ENCODE measurements at places on chromosomes 4 and X.

GRCh38 chr4:6331018-6331417 lies 61.4 kb downstream of the WFS1 start:
- DNase-seq: no peak

DNA sequence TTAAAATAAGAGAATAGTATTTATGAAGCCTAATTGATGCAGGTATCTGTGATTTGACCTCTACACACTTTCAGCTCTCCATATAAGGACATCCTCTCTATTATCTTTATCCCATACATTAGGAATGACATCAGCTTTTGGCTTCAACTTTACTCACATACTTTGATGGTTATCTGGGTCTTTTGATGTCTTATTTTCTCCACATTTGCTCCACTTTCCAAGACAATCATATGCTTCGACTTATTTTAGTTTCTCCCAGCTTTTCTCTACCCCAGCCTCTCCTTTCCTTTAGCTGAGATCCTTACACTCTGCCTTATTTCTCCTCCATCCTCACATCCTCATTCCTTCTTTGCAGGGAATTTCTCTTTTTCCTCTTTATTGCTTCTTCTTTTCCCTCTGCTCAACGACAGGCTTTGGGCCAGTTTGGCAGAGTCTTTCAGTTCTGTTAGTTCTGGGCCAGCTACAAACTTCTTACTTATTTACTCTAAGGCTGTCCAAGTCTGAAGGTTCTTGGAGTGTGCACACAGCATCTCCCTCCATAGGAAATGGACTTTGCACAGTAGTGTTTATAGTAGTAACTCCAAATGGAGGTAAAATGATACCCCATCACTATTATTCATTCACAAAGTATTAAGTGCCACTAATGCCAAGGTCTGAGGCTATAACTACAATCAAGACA lies 50.5 kb downstream of the SLC4A4 start:
- peak; percentile 64 for DNase-seq

DNA sequence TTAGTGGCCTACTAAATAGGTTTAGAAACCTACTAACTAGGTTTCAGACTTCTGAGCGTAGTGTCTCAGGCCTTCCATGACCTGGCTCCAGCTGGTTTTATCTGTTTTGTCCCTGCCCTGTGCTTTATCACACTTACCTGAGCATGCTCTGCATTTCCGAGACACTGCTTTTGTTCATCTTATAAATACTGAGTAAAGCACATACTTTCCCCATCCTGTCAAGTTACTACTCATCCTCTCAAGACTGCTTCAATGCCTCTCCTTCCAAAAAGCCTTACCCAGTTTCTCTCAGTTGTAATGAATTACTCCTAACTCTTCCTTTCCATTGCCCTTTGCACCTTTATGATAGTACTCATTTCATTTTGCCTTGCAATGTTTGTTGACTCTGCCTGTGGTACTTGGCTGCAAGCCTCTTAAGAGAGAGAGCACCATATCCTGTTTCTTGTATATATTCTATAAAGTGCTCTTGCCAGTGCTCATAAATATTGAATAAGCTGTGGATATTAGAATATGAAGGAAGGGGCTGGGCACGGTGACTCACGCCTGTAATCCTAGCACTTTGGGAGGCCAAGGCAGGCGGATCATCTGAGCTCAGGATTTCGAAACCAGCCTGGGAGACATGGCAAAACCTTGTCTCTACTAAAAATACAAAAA lies 34.4 kb downstream of the SLAIN2 start:
- peak; percentile 83 for DNase-seq

DNA sequence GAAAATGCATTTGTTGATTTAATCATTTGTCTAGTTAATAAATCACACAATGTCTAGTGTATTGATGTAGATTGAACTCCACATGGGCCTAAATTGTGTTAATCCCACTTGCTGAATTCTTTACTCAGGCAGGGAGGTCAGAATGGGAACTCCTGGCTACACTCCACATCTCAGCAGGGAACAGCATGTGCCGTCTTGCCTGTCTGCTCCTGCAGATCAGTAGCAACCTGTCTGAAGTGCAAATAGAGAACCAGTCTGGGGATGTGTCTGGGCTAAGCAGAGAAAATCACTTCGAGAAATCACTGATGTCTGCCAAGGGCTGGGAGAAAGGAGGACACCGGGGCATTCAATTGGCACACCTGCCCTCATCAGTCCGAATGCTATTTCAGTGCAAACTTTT lies 16.5 kb upstream of the MXRA5 start:
- DNase-seq: no peak

DNA sequence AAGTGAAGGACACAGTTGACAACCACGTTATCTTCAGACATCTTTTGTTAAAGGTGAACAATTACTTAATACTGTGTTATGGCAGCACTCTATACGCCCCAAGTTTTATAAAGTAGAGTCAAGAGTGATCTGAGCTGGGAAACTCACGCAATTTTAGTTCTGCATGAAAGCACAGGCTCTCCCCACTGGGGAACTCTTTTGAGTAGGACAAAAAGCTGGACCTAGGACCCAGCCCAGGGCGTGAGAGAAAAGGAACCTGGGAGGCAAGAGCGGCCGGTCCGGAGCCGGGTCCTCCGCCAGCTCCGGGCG lies 152.6 kb upstream of the SLC4A4 start:
- no peak for DNase-seq

GRCh38 chr4:138407329-138407728 lies 165.2 kb upstream of the SLC7A11 start:
- no peak for DNase-seq

DNA sequence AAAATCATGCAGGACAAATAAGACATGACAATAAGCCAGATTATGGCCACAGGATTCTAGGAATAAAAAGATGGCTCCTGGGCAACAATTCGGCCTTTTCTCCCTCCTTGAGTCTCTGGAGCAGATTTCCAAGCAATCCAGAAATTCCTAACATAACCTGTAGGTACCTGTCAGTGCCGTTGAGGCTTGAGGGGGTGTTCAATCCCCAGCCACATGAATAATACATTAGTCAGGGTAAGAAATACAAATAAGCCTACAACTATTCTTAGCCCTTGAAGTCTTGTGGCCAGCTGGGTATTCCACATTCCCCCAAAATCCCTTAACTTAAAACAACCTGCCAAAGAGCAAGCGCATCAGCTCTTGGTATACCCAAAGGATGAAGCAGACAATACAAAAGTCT lies 9.7 kb downstream of the CXorf38 start:
- no peak for DNase-seq

DNA sequence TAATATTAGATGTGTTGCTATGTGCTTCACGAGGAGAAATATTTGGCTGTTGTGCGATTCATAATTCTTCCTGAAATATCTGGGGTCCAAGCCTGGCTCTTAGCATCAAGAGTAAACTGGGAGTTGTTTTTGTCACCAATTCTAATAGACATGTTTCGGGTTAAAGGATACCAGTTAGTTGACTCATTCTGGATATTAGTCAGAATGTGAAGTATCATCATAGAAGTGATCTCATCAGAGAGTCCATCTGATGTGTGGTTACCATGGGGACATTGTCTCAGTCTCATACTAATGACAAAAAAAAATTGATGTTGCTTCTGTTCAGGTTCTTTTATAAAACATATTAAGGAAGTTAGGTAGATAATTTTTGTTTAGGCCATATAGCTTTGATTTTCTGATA lies 57.2 kb upstream of the MTMR1 start:
- peak; percentile 68 for DNase-seq

DNA sequence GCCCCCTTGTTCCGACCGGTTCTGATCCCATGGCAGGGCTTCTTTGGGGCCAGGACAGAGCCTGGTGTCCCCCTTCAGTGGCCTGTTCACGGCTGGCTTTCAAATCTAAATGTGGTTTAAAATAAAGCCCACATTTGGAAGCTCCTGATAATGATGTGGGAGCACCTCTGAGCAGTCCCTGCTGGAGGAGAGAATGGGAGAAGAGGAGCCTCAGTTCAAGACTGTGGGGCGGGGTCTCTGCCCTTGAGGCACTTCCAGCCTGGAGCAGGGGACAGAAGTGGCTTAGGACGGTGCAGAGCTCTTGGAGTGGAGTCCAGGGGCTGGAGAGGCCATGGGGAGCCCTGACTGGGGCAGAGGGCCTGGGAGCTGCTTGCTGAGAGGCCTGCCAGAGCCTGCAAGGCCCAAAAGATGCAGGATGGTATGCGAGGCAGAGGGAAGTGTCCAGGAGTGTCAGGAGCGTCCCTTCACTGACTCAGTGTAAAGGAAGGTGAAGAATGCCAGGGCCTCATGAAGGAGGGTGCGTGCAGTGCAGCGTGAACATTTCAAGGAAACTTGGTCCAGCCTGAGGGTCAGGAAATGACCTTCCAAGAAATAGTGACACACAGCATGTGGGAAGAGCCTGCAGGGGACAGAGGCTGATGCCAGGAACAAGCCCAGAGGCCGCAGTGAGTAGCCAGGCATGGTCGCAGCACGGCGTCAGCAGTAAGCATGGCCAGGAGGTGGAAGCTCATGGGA lies 21.1 kb upstream of the TADA2B start:
- peak; percentile 61 for DNase-seq

- DNase-seq: peak; percentile 7
These were observed 216.4 kb upstream of the RASGEF1B start for GRCh38 chr4:81688085-81688484.

GRCh38 chr4:88582493-88582892 lies 9.8 kb upstream of the HERC3 start:
- no peak for DNase-seq

DNA sequence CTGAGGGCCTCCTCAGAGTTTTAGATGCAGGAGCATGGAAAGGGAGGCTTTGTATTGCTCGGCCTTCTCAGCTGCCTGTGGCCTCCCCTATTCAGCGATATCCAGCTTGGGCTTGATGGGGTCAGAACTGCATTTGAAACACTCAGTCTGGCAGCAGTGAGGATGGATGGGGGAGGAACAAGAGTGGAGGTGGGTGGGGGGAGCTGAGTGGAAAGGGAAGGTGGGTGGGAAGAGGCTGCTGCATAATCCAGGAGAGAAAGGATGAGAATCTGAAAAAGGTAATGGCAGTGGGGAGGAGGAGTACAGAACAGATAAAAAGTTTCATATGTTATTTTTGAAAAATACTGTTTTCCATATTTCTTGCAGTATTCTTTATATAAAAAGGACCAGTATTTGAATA lies 202.7 kb downstream of the SLC4A4 start:
- DNase-seq: no peak

GRCh38 chr4:177427192-177427591 lies 15.0 kb downstream of the AGA start:
- DNase-seq: peak; percentile 79

DNA sequence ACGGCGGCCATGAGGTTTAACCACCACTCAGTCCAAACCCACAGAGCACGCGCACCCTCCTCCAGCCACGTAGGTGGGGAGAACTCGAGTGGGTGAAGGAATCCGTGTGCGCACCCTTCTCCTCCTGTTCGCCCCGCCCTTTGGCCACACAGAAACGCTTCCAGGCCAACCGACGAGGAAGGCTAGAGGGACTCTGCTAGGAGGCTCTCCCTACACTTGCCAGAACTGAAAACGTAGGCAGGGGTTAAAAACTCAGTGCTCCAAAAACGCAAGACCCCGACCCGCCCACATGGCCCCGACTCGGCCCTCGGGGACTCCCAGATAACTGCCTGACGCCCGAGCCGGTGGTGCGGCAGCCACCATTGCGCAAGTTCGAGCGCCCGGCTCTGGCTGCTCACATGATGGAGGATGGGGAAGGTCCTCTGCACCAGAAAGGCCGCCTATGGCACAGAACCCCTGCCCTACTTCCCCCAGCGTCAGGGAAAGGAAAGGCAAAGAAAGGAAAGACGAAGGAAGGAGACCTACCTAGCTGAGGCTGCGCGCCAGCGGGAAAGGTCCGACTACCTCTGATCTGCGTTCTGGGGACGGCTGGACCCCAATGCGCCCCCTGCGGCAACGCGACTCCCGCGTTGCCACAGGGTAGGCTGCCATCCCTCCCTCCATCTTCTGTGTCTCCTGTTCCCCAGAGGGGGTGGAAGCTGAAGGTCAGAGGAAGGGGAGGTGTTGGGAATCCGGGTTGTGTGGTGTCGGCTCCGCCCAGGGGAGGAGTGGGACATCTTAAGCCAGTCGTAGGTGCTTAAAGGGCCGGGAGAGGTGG lies 201.9 kb upstream of the AGTR2 start:
- peak; percentile 9 for DNase-seq

DNA sequence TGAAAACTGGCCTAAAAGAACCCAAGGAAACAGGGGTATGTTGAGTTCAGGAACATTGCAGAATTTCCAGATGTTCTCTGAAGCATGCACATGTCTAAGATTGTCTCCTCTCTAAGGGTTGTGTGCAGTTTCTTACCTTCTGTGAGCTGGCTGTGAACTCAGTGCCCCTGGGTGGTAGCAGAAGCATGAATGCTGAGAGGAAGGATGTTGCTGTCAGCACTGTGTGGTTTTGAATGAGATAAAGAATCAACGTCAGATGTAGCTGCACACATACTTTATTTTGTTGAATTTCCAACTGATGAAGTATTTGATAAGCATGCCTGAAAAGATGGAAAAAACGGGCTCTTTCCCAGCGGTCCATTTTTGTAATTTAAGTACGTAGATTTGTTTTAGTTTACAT lies 23.8 kb upstream of the CD38 start:
- DNase-seq: peak; percentile 33

- DNase-seq: no peak
These were observed 550.9 kb upstream of the NDST4 start for GRCh38 chr4:115664285-115664684.

DNA sequence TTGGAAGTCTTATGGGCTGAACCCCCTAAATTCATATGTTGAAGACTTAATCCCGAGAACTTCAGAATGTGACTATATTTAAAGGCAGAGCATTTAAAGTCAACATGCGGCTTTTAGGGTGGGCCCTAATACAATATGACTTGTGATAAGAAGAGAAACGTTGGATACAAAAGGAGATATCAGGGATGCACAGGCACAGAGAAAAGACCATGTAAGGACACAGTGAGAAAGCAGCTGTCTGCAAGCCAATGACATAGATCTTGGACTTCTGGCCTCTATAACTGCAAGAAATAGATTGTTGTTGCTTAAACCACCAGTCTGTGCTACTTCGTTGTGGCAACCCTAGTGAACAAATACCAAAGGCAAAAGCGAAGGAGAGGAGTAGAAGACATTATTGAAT lies 42.2 kb downstream of the GABRG1 start:
- no peak for DNase-seq

DNA sequence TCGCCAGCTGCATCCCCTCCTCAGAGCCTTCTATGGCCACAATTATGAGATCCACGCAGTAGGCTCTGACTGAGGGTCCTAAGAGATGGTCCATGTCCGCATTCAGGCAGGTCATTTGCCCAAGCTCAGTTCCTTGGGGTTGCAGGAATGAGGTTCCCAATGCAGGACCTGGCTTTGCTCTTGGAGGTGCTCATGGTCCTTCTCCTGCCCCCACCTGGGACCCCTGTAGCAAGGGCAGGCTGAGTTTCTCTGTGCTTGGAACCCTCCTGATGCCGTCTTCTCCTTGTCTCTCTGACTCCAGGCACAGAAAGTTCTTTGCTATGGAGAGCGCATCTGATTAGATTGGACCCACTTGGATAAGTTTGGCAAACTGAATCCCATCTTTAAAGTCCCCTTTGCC lies 16.5 kb upstream of the SHOX start:
- DNase-seq: no peak

DNA sequence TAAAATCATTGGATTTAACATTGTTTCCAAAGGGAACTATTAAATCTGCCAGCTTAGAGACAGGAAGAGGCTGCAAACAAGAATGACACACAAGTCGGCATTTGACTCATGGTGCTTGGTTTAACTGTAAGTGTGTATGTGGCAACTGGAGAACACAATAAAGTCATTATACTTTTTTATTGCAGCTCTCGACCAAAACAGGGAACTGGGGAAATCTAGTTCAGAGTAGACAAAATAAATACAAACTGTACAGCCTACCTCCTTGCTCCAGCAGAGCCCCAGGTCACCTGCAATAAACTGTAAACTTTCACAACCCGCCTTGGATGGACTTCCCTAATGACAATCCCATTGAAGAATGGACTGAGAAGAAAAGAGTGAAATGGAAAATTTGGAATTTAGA lies 24.0 kb downstream of the NPY5R start:
- DNase-seq: no peak

- DNase-seq: peak; percentile 12
These were observed 34.4 kb downstream of the HPF1 start for GRCh38 chr4:169723207-169723965.

Measured in fibroblast of skin of abdomen (primary cell).